ENCODE measurements at places on chromosomes 13 and 19.

DNA sequence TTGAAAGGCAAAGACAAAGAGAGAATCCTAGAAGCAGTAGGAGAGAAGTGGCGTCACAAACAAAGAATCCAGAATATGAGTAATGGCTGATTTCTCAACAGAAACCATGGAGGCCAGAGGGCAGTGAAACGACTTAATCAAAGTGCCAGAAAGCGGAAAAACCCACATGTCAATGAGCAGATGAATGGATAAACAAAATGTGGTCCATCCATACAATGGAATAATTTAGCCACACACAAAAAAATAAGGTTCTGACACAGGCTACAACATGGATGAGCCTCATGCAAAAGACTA is 52.2 kb upstream of the RANBP3 start:
- no peak for DNase-seq

- no peak for DNase-seq
These were observed 18.9 kb upstream of the ZNRF4 start for GRCh38 chr19:5436106-5436947.

GRCh38 chr13:59691501-59692066 is 472.1 kb downstream of the DIAPH3 start:
- no peak for DNase-seq

GRCh38 chr19:48731452-48731851 is 9.0 kb downstream of the RASIP1 start:
- no peak for DNase-seq

Measured in left cardiac atrium (tissue), 4 donors.